ENCODE measurements at places on chromosomes 3 and 15. TPM values are rescaled to one million over a fixed set of nuclear protein-coding genes. Genes with fewer than 3 reads are reported as not detected.

DNA sequence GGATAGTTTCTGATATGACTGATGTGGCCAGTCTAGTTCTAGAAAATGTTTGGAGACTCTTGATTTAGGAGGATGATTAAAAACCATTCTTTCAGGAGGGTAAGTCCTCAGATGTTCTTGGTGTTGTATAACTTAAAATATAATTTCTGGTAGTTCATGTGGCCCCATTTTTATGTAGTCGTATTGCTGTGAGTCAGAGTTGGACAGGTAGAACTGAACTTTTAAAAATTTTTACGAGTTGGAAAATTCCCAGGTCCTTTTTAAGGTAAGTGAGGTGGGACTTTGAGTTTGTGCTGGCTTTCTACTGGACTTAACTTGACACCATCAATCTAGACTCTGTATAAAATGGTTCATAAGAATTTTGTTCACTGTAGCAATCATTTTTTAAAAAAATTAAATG lies 92.3 kb downstream of the TCF12 start:
- H3K27ac ChIP-seq = no peak overlapping the region
- H3K4me3 ChIP-seq = no peak overlapping the region
- H3K27me3 ChIP-seq = no peaks in the 10 kb centered on the region
- no peak for DNase-seq

DNA sequence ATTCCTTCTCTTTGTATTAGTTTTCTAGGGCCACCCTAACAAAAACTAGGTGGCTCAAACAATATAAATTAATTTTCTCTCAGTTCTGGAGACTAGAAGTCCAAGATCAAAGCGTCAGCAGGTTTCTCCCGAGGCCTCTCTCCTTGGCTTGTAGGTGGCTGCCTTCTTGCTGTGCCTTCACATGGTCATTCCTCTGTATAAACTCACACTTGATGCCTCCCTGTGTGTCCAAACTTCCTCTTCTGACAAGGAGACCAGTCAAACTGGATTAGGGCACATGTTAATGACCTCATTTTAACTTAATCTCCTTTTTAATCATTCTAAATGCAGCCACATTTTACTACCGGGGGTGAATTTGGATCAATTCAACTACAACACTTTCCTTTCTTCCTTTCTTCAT lies 691.1 kb downstream of the DIPK2A start:
- H3K36me3 ChIP-seq = no peaks in the 10 kb centered on the region
- no peak overlapping the region for H3K27ac ChIP-seq
- H3K27me3 ChIP-seq = 0 out of 2 replicates have a peak, but pooled peaks cover under 1% of the 10 kb centered on the region

DNA sequence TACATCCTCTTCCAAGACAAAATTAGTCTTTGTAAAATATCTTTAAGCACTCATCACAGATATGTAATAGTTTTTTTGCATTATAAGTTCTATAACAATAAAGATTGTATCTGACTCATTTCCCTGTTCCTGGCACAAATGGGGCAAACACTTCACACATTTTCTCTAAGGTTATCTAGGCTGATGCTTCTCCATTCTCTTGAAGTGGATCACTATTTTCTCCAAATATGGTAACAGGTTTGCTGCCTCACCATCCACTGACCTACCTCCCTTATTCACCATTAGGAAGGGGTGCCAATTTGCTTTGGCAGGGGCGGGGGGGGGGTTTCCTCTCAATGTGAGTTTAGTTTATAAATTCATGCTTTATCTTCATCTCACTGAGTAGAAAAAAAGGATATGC lies 767.7 kb upstream of the LMCD1 start:
- no peaks in the 10 kb centered on the region for H3K4me1 ChIP-seq
- no peak overlapping the region for H3K4me3 ChIP-seq
- H3K36me3 ChIP-seq = no peaks in the 10 kb centered on the region
- no peaks in the 10 kb centered on the region for H3K27me3 ChIP-seq

- H3K4me1 ChIP-seq = no peaks in the 10 kb centered on the region
- no peaks in the 10 kb centered on the region for H3K27me3 ChIP-seq
- no peak overlapping the region for H3K4me3 ChIP-seq
These were observed 117.7 kb downstream of the CD47 start for GRCh38 chr3:107973152-107973551.

DNA sequence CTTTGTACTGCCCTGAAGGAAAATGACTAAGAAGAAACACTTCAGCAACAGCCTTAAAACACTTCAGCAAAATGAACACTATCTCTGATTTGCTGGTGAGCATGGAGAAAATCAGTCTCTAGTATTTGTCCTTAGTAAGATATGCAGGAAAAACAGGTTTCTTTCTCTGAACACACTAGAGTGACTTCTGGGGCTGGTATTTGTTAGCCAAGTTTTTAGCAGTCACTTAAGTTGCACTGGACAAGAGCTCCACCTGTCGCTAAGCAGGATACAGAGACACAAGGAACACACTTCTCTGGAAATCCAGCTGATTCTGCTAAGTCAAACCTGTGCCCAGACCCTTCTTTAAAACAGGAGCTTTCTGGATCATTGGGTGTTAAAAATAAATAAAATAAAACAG lies 65.3 kb downstream of the CHAC1 start:
- no peaks in the 10 kb centered on the region for H3K27me3 ChIP-seq
- no peaks in the 10 kb centered on the region for H3K4me1 ChIP-seq
- DNase-seq = no peak
- H3K4me3 ChIP-seq = no peak overlapping the region

DNA sequence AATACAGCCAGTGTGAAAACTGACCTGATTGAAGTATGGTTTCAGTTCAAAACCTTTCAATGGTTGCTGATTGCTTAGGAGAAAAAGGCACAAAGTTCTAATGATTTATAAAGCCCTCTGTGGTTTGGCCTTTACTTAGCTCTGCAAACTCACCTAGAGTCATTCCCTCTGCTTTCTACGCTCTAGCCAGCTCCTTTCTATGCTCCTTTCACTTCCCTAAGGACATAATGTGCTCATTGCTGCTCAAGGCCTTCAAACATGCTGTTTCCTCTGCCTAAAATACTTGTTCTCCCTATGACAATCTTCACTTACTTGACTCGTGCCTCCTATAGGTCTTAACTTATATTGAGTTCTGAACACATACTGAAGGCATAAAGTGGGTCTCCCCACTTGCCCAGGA lies 19.0 kb downstream of the RPL39L start:
- no peak overlapping the region for H3K27ac ChIP-seq
- H3K27me3 ChIP-seq = no peaks in the 10 kb centered on the region
- no peaks in the 10 kb centered on the region for H3K36me3 ChIP-seq
- DNase-seq = no peak
- H3K4me1 ChIP-seq = no peaks in the 10 kb centered on the region

- peaks cover 6% of the 10 kb centered on the region for H3K4me1 ChIP-seq
- H3K4me3 ChIP-seq = no peak overlapping the region
- DNase-seq = peak; percentile 5
- H3K27me3 ChIP-seq = no peaks in the 10 kb centered on the region
These were observed 47.9 kb downstream of the YEATS2 start for GRCh38 chr3:183745300-183746098.

DNA sequence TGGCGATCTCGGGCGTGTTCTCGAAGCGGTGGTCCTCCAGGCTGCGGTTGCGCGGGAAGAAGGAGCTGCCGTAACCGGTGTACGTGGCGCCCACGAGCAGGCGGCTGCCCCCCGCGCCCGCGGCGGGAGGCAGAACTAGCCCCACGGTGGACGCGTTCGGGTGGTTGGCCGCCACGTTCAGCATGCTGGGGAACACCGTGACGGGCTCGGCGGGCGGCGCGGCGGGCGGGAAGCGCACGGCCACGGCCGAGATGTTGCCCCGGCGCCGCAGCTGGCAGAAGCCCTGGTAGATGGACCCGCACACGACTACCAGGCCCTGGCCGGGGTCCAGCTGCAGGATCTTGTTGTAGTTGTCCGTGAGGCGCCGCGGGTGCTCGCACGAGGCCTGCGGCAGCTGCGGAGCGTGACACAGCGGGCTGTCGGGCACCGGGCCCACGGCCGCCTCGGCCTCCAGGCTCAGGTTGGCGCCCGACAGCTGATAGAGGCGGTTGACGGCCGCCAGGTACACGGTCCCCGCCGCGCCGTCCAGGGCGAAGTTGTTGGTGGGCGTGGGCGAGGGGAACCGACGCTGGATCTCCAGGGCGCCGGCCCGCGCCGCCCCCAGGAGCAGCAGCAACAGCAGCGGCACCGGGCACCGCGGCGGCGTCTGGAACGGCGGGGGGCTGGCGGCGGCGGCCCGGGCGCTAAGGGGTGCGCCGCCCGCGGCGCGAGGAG lies 397 bp downstream of the PLXND1 start:
- H3K4me1 ChIP-seq = peaks cover 19% of the 10 kb centered on the region
- H3K27me3 ChIP-seq = no peaks in the 10 kb centered on the region

DNA sequence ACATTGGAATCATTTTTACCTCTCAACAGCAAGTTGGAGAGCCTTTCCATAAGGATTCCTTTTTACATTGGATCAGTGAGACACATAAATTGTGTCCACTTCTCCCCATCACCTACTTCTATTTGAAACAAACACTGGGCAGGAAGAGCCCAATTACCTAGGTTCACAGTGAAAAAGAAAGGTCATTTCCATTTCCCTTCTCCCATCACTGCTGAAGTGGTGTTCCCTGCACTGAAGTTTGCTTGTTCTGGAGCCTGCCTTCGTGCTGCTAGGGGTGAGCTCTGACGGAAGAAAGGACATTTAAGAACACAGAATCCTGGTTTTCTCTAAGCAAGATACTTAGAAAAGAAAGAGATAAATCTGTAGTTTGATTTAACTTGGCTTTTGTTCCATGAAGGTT lies 123.8 kb upstream of the ZBTB20 start:
- H3K4me3 ChIP-seq = no peak overlapping the region
- no peaks in the 10 kb centered on the region for H3K36me3 ChIP-seq

GRCh38 chr3:188779281-188779980 lies 392.3 kb upstream of the TPRG1 start:
- no peak overlapping the region for H3K27ac ChIP-seq
- H3K4me1 ChIP-seq = no peaks in the 10 kb centered on the region
- DNase-seq = no peak
- no peaks in the 10 kb centered on the region for H3K36me3 ChIP-seq
- no peak overlapping the region for H3K4me3 ChIP-seq

- no peak overlapping the region for H3K4me3 ChIP-seq
- no peak overlapping the region for H3K27ac ChIP-seq
- H3K4me1 ChIP-seq = no peaks in the 10 kb centered on the region
- no peak for DNase-seq
These were observed 88.3 kb downstream of the MYO5A start for GRCh38 chr15:52440414-52440813.

Gene CPB1
- total RNA-seq = not detected

All from SJCRH30 (cell line).